ENCODE measurements at places on chromosomes 13 and 19.

GRCh38 chr13:73970421-73971055 lies 163.7 kb downstream of the KLF12 start:
- no peak for DNase-seq

GRCh38 chr13:45178349-45179162 lies 22.3 kb downstream of the KCTD4 start:
- DNase-seq, result peak; percentile 91

GRCh38 chr13:44273991-44274770 lies 99.4 kb upstream of the SERP2 start:
- peak; percentile 74 for DNase-seq

- DNase-seq, result no peak
These were observed 6.5 kb downstream of the LENG1 start for GRCh38 chr19:54152878-54153524.

- DNase-seq, result no peak
These were observed 79.9 kb downstream of the MRPL57 start for GRCh38 chr13:21256351-21256761.

GRCh38 chr19:48608798-48609263 lies 2.3 kb downstream of the SPACA4 start:
- DNase-seq, result peak; percentile 72

DNA sequence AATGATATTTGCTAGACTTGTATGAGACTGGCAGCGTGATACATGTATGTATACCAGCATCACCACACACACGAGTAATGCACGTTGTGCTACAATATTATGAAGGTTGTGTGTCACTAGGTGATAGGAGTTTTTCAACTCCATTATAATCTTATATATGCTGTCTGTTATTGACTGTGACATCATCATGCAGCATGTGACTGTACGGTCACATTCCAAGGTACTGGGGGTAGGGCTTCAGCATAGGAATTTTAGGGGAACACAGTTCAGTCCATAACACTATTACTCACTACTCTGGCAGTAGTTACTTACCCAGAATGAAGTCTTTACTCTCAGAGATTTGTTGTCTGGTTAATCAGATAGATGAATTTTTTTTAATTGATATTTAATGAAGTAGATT lies 91.1 kb downstream of the CDK8 start:
- DNase-seq, result peak; percentile 25

- no peak for DNase-seq
These were observed 302.4 kb downstream of the DCT start for GRCh38 chr13:94177041-94177440.

DNA sequence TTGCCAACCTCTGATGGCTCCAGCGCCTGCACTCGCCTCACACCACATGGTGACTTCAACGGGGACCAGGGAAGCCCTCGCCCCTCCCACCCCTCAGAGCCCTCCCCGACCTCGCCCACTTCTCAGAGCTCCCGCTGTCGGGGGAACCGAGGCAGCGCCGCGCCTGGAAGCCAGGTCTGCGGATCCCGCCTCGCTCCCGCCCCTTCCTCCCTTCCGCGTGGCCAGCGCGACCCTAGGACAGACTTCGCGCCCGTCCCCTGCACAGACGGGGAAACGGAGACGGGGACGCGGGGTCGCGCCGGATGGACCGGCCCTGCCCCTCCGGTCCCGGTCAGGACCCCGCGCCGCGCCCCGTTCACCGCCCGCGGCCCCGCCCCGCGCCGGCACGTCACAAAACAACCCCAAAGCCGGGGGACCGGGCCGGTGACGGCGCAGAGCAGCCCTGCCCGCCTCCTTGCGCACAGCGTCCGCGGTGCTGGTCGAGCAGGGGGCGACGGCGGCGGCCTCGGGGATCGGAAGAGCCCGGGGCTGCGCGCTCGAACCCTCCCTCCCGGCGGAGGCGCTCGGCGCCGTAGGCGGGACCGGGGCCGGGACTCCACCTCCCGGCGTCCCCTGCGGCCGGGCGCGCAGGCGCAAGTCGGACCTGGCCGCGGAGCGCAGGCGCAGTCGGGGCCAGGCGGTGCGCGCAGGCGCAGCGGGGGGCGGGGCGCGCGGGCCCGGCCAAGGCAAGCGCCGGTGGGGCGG lies 379 bp upstream of the CDC34 start:
- peak; percentile 86 for DNase-seq

DNA sequence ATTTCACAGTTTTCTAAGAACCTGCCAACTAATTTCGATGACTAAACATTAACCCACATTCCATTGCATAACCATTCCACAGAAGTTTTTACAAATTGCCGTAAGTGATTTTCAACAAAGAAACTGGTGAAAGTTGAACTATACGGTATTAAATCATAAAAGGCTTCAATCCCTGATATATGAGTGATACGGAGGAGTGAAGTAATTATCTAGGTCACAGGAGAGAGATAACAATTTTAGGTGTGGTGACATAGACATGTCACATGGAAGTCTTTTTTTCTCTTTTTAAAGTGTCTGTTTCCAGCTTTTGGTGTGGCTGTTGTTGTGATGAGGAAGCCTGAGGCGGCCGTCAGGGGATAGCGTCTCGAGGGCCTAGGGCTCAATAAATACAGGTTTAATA lies 29.4 kb downstream of the TBC1D4 start:
- DNase-seq, result no peak
